ENCODE measurements at places on chromosomes 6 and 20. TPM values are rescaled to one million over a fixed set of nuclear protein-coding genes. Genes with fewer than 3 reads are reported as not detected.

TSBP1 gene
- not detected for total RNA-seq

SPATS1 gene
- not detected for total RNA-seq

PPP1R14C gene
- total RNA-seq: 0.21 TPM

GRCh38 chr6:4446982-4447381, 311.6 kb upstream of the ECI2 start:
- H3K4me3 ChIP-seq: no peak overlapping the region
- H3K27ac ChIP-seq: no peak overlapping the region
- no peaks in the 10 kb centered on the region for H3K4me1 ChIP-seq
- H3K36me3 ChIP-seq: no peaks in the 10 kb centered on the region

MYL9 gene
- total RNA-seq: 0.33 TPM

GRCh38 chr6:36130667-36131510, 576 bp downstream of the MAPK13 start:
- H3K4me1 ChIP-seq: peaks cover 51% of the 10 kb centered on the region
- peak overlapping the region; percentile 89 for H3K4me3 ChIP-seq
- no peaks in the 10 kb centered on the region for H3K27me3 ChIP-seq
- peak overlapping the region; percentile 94 for H3K27ac ChIP-seq

DNA sequence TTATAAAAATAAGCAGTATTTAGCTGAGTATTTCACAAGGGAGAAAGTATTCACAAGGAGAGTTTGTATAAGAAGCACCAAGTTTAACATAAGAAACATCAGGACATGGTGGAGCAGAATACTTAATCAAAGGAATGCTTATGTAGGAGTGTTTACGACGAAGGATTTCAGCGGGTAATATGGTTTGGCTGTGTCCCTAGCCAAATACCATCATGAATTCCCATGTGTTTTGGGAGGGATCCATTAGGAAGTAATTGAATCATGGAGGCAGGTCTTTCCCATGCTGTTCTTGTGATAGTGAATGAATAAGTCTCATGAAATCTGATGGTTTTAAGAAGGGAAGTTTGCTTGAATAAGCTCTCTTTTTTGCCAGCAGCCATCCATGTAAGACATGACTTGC, 1099.1 kb upstream of the ADGRB3 start:
- no peaks in the 10 kb centered on the region for H3K4me1 ChIP-seq
- H3K36me3 ChIP-seq: no peaks in the 10 kb centered on the region
- no peak overlapping the region for H3K27ac ChIP-seq
- H3K4me3 ChIP-seq: no peak overlapping the region
- H3K27me3 ChIP-seq: no peaks in the 10 kb centered on the region

SMPDL3A gene
- total RNA-seq: 0.42 TPM

RHAG gene
- total RNA-seq: not detected

DNA sequence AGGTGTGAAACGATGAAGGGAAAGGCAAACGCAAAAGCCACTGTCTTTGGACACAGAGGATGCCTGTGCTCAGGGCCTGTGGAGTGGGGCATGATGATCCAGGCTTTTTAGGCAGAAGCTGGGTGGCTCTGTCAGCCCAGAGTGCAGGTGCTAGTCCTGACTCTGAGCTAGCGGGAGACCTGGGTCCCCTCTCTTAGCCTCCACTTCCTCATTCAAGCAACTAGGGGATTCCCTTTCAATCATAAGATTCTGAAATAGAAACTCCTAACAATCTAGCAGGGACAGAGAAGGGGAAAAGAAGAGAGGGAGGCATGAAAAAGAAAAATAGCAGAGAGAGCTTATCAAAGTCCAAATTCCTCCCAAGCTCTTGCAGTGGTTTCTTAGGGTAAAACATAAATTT, 7.6 kb upstream of the HIVEP2 start:
- no peaks in the 10 kb centered on the region for H3K27me3 ChIP-seq
- peaks cover 23% of the 10 kb centered on the region for H3K4me1 ChIP-seq
- H3K27ac ChIP-seq: no peak overlapping the region
- DNase-seq: no peak

DNA sequence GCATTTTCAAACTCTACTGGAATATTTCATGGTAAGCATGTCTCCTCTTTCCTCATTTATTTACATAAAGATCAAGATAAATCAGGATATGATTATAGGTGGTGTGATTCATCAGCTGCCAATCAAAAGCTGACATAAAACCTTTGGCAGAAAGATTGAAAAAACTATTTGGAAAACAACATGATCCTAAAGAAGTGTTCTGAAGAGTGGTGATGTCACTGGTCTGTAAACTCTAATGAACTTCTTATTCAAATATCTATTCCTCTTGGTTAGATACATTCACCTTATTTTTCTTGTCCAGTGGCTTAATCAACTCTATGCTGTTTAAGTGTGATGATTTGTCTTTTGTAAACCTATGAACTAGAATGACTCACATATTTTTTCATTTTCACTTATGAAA, 535.5 kb upstream of the CITED2 start:
- H3K4me1 ChIP-seq: no peaks in the 10 kb centered on the region
- no peaks in the 10 kb centered on the region for H3K36me3 ChIP-seq

RALGAPB gene
- total RNA-seq: 29.8 TPM

ZNF343 gene
- total RNA-seq: 21.4 TPM

DNA sequence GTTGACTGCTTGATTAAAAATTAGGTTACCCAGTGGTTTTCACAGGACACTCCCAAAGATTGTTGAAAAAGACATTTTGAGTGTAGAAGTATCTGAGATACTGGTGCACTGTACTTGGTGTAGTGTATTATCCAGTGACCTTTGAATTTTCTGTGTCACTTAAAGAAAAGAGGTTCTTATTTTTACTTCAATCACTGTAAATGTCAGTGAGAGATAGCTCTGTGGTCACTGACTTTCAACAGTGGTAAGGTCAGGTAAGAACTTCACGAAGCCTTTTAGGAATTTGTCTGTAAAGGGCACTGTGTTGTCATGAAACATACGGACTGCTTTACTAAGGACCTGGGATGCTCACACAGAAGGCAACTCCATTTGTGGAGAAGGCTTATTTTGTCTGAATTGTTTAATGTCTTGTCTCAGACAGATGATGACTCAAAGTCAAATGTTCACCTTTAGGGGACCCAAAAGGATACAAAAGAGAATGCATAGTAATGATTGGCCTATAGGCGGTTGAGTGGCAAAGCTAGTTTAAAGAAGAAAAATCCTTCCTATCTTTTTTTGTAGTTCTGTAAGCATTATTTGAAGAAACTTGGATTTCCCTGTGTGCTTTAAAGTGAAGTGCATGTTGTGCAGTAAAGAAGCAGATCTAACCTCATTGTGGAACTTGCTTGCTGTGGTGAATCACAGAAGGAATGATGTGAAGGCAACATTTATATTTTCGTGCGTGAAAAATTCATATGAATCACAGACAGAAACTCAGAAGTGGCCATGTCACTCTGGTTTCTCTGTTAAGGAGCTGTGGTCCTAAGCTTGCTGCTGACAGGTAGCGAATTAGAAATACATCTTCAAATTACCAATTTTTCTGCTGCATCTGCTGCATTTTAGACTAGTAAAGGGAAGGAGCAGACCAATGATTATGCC, 47.3 kb downstream of the ZFAND3 start:
- peak overlapping the region; percentile 66 for H3K27ac ChIP-seq
- peaks cover 30% of the 10 kb centered on the region for H3K4me1 ChIP-seq
- H3K4me3 ChIP-seq: no peak overlapping the region

LY6G6F gene
- not detected for total RNA-seq

DNA sequence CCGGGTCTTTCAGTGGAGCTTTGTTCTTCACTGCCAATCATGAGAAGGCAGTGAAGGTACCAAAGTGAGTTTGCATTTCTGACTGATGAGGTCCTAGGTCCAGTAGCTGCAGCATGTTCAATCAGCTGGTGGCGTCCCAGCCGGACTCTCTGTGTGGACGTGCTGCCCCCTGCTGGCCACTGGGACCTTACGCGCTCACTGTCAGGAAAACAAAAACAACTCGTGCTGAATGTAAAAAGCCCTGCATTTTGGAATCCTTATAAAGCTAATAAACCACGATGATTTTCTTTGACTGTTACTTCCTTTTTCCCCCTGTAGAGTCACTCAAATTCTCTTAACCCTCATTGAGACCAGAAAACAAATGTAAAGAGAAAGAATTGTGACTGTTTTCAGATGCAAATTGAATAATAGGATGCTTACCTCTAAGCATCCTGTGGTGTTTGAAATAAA, 4.9 kb upstream of the CD24 start:
- peaks cover 3% of the 10 kb centered on the region for H3K4me1 ChIP-seq
- peak; percentile 93 for DNase-seq
- no peaks in the 10 kb centered on the region for H3K36me3 ChIP-seq
- H3K4me3 ChIP-seq: no peak overlapping the region
- H3K27me3 ChIP-seq: peaks cover 36% of the 10 kb centered on the region

- H3K36me3 ChIP-seq: peaks cover 49% of the 10 kb centered on the region
- peaks cover 30% of the 10 kb centered on the region for H3K4me1 ChIP-seq
- H3K4me3 ChIP-seq: peak overlapping the region; percentile 23
- no peak overlapping the region for H3K27ac ChIP-seq
- DNase-seq: no peak
Observed at GRCh38 chr20:41408986-41409385, 42.4 kb upstream of the EMILIN3 start.

GRCh38 chr6:97097068-97098047, 172.8 kb downstream of the KLHL32 start:
- H3K27ac ChIP-seq: no peak overlapping the region
- H3K4me3 ChIP-seq: peak overlapping the region; percentile 45
- H3K36me3 ChIP-seq: no peaks in the 10 kb centered on the region
- DNase-seq: peak; percentile 44
- H3K27me3 ChIP-seq: no peaks in the 10 kb centered on the region

CFAP206 gene
- not detected for total RNA-seq

GRCh38 chr20:1918491-1919165, 23.4 kb downstream of the SIRPA start:
- H3K4me1 ChIP-seq: no peaks in the 10 kb centered on the region
- no peak overlapping the region for H3K4me3 ChIP-seq
- no peak overlapping the region for H3K27ac ChIP-seq
- no peak for DNase-seq

DNA sequence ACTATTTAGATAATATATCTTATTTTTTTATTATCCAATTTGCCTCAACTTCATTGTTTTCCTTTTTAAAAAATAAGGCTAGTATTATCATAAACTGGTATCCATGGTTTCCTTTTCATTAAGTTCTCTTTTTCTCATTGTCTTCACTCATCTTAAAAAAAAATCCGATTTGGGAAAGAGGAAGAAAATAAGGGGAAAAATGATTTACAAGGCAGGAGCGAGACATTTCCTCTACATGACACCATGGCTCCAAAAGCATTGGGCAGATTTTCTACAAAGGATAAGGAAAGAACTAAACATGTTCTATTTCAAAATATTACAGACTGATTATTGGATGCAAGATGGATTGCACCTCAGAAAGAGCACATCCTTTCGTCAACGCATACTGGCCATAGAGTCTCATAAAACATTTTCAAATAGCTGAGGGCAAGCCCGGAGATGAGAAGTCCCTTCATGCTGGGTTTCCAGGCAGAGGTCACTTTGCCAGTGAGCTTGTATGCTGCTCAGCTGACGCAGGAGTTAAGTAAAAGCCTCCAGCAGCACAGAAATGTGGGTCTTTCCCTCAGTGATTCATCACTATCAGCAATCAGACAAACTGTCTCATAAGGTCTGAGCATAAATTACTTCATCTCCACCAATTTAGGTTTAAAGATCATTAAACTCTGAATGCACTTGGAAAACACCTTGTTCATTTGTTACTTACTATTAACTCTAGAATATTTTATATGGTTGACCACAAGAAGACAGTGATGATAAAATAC, 129.0 kb upstream of the TNFAIP3 start:
- H3K4me1 ChIP-seq: peaks cover 25% of the 10 kb centered on the region
- H3K4me3 ChIP-seq: no peak overlapping the region
- H3K27me3 ChIP-seq: no peaks in the 10 kb centered on the region
- H3K27ac ChIP-seq: no peak overlapping the region
- no peaks in the 10 kb centered on the region for H3K36me3 ChIP-seq

DNA sequence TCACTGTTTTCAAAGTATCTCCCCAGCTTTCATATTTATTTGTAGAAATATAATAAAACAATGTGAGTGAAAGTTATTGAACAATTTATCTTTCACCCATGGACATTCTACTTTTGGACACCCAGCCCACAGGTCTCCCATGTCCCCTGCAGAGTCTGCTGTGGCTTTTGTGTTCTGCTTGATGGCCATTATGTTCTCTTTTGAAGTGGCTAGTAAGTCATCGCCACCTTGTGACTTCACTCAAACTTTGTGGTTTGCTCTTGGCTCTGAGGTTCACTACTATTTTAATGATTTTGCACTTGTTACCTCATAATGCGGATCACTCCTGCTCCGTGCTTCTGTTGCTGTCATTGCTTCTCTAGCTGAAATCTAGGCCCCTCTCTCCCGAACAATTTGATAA, 10.2 kb upstream of the DEFB113 start:
- H3K36me3 ChIP-seq: no peaks in the 10 kb centered on the region
- H3K4me1 ChIP-seq: peaks cover 10% of the 10 kb centered on the region
- no peaks in the 10 kb centered on the region for H3K27me3 ChIP-seq
- DNase-seq: no peak

- H3K36me3 ChIP-seq: no peaks in the 10 kb centered on the region
- H3K4me1 ChIP-seq: no peaks in the 10 kb centered on the region
- H3K4me3 ChIP-seq: no peak overlapping the region
- no peak for DNase-seq
- H3K27me3 ChIP-seq: no peaks in the 10 kb centered on the region
- H3K27ac ChIP-seq: no peak overlapping the region
Observed at GRCh38 chr6:161732594-161732993, 458.7 kb upstream of the AGPAT4 start.

- no peaks in the 10 kb centered on the region for H3K27me3 ChIP-seq
- H3K27ac ChIP-seq: peak overlapping the region; percentile 89
- H3K4me3 ChIP-seq: no peak overlapping the region
- H3K36me3 ChIP-seq: peaks cover 5% of the 10 kb centered on the region
- no peak for DNase-seq
- H3K4me1 ChIP-seq: peaks cover 44% of the 10 kb centered on the region
Observed at GRCh38 chr6:159089443-159089842, 44.7 kb upstream of the TAGAP start.

- peaks cover 3% of the 10 kb centered on the region for H3K36me3 ChIP-seq
- H3K4me3 ChIP-seq: peak overlapping the region; percentile 49
- no peaks in the 10 kb centered on the region for H3K27me3 ChIP-seq
- peak; percentile 73 for DNase-seq
Observed at GRCh38 chr6:139126255-139126654, 8.6 kb upstream of the HECA start.

Measured in activated CD4-positive, alpha-beta T cell treated with anti-CD3 and anti-CD28 coated beads, Interleukin-2, amount 10 ng/mL, durations not matched to agents 24 days and 14 days (primary cell).